ENCODE measurements at places on chromosomes 3 and 15.

- DNase-seq: no peak
Measured at GRCh38 chr3:58260733-58261132, 23.1 kb downstream of the ABHD6 start.

DNA sequence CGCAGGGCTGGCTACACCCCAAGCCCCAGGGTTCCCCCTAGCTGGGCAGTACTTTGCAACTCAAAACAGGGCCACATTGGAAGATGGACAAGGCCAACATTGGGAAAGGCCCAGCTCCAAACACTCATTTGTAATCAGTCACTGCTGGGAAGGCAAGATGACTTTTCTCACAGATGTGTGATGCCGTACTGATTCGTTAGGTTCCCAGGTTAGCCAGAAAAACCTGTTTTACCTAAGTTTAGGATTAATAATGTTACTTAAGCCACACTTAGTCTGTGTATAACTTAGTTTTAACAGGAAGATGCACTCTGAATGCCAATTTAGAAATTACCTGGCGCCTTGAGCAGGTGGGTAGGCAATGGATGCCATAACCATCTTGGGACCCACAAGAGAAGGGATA is 71.0 kb downstream of the ITGB5 start:
- DNase-seq: no peak

GRCh38 chr15:49441356-49441755 is 18.3 kb downstream of the FGF7 start:
- no peak for DNase-seq

DNA sequence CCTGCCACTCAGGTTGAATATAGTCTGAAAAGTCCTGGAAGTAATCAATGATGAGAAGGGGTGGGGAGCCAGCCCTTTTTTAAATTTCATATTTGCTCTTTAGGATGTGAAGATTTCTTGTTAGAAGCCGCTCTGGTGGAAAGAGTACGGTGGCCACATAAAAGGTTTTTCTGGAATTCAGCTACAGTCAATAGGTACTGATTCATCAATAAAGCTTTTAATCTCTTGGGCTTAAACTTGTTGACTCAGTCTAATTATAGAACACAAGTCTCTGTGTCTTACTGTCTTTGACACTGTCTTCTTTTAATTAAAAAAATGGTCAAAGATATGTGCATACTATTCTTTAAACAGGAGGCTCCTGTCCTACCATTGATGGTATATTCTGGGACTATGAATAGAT is 99.9 kb upstream of the TP63 start:
- no peak for DNase-seq

DNA sequence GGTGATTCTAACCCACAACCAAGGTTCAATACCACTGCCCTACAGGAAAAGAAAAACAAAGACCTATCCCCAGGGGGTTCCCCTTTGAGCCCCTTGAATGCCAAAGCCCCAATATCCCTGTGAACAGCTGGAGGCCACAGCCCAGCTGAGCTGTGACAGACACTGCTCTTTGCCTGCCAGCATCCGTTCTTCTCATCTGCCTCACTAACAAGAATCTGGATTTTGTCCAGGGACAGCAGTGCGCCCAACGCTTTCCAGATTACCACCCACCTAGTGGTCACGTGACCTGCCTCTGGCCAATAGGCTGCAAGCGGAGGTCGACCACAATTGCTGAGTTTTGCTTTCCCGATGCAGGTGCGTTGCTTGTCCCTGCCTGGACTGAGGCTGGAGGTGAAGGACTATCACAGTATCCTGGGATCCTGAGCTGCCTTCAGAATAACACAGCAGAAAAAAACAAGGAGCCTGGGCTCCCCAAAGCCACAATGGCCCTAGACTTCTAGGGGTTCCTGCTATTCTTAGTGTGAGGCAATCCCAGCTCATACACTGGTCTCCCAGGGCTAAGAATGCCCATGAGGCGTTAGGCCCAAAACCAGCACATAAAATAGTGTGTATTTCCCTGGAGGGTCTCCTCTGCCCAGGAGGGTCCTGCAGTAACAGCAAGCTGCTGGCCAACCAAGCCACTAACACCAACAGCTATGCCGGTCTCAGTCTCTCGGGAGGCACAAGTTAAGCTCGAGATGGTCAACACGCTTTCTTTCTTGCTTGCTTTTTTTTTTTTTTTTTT is 13.8 kb downstream of the BDH1 start:
- no peak for DNase-seq

- no peak for DNase-seq
Measured at GRCh38 chr3:194253270-194253669, 97.9 kb downstream of the CPN2 start.

GRCh38 chr3:171783626-171784025 is 26.7 kb downstream of the PLD1 start:
- DNase-seq: no peak

- DNase-seq: no peak
Measured at GRCh38 chr15:78681281-78682003, 40.4 kb upstream of the CHRNB4 start.

DNA sequence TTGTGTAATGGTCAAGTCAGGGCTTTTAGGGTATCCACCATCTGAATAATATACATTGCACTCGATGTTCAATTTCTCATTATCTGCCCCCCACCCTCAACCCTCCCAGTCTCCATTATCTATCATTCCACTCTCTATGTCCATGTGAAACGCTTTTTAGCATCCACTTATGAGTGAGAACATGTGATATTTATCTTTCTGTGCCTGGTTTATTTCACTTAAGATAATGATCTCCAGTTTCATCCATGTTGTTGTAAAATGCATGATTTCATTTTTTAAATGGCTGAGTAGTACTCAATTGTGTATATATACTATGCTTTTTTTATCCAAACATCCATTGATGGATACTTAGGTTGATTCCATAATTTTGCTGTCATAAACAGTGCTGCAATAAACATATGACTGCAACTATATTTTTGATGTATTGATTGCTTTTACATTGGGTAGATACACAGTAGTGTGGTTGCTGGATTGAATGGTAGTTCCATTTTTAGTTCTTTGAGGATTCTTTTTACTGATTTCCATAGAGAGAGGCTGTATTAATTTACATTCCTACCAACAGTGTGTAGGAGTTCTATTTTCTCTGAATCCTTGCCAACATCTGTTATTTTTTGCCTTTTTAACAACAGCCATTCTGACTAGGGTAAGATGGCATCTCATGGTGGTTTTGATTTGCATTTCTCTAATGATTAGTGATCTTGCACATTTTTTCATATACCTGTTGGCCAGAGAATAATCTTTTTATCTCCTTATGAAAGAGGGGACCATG is 332.9 kb upstream of the TGFBR2 start:
- no peak for DNase-seq

DNA sequence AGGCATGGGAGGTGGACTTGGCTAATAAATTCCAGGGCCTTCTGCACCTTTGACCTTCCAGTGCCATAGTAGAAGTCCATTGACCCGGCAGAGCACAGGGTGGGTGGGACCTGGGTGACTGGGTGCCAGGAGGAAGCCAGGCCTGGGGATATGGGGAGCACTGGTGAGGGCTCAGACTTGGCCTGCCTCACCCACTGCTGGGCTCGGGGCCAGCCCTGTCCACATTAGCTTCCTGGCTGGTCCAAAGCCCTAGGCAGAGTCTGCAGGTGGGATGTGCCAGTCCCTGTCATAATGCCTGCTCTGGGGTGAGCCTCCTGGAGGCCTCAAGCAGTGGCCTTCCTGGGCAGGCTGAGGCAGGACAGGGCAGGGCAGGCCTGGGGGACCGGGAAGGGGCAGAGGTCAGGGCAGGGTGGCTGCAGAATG is 38.1 kb upstream of the CHRNB4 start:
- no peak for DNase-seq

DNA sequence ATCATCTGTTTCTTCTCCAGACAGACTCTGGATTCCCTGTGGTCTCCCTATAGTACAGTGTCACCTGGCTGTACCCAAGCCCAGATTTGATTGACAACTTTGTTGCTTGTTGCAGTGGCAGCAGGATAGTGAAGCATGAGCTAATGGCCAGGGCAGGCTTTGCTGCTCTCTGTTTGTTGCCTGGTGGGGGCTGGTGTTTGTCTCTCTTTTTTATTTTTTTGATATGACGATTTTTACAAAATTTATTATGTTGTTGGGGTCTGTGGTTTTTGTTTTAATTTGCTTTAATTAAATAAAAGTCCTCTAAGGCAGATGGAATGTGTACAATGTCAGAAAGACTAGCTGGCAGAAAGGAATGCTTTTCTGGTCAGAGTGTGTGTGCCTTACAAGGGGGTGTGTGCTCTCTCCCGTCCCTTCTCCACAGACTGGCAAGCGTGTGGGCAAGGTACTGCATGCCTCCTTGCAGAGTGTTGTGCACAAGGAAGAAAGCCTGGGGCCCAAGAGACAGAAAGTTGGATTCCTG is 15.2 kb upstream of the CLEC3B start:
- no peak for DNase-seq

- no peak for DNase-seq
Measured at GRCh38 chr15:99873451-99873850, 140.2 kb upstream of the LYSMD4 start.

- no peak for DNase-seq
Measured at GRCh38 chr15:66505430-66505811, 295 bp downstream of the ZWILCH start.

- DNase-seq: no peak
Measured at GRCh38 chr3:119298565-119298941, 4.4 kb downstream of the ARHGAP31 start.

- no peak for DNase-seq
Measured at GRCh38 chr15:90004252-90004651, 3.1 kb downstream of the ZNF710 start.

DNA sequence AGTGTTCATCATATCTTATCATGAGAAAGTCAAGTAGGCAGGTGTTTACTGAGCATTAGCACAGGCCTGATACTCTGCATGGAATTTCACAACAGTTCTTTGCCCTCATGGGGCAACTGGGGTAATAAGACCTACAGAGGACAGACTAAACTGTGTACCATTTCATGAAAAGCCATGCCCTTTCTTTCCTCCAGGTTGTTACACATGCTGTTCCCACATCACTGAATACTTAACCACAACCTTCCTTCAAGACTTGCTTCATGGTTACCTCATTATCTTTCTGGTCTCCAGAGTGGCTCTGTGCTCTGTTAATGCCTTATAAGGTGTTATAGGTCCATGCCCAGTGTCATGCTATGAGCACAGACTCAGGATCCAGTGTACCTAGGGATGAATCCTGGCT is 28.2 kb upstream of the RSL24D1 start:
- no peak for DNase-seq

DNA sequence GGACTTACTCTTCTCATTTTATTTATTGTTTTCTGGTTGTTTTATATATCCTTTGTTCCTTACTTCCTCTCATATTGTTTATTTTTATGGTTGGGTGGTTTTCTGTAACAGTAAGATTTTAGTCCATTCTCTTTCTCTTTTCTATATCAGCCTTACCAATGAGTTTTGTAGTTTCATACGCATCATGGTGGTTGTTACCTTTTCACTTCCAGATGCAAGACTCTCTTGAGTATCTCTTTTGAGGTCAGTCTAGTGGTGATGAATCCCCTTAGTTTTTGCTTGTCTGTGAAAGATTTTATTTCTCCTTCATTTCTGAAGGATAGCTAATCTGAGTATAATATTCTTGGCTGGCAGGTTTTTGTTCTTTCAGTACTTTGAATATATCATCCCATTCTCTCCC is 57.1 kb upstream of the MFGE8 start:
- no peak for DNase-seq

DNA sequence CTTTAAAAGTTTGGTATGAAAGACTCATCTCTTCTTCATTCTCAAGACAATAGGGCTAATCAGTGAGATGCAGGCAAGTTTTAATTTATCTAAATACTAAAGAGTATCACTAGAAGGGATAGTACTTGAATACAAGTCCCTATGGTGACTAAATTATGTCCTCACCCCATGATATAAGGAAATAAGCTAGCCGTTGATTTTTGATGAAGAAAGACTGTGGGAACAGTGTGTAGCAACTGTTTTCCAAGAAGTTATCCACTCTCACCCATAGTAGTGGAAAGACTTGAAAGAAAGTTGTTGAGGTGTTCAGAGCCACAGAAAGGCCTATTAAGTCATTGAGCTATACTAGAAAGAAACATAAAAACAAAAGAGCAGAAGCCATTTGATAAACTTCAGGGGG is 36.7 kb downstream of the PIK3CA start:
- no peak for DNase-seq

DNA sequence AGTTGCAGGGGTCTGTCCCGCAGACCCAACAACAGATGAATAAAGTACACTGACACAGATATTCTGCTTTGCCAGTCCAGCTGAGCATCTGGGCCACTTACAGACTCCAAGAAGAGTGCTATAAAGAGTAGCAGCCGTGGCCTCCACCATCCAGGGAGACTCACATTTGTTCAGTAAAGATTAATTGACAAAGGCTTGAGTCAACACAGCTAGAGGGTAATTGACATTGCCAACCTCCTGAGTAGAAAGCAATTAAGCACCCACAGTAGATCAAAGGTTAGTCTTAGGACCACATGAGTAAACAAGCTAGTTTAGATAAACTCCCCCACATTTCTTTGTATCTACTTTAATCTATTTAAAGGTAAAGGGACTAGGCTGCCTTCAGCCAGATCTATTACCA is 16.3 kb upstream of the CRTC3 start:
- no peak for DNase-seq

- no peak for DNase-seq
Measured at GRCh38 chr3:15654127-15654526, 52.6 kb downstream of the BTD start.

DNA sequence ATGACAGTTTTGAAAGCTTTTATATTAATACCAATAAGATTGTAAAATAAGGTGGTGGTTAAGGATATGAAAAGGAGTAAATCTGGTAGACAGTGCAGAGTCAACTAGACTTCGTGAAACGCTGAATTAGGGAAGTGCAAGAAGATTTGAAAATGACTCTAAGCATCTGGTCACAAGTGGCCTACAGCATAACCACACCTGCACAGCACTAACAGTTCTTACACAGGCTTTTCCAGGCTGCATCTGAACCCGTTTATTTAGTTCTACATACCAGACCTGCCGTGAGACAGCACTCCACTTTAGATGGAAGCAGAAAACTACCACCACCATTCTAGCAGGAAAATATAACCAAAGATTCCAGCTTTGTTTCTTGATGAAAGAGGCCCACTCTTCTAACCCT is 1.9 kb downstream of the DMXL2 start:
- no peak for DNase-seq

GRCh38 chr3:99862208-99862607 is 44.5 kb downstream of the CMSS1 start:
- DNase-seq: no peak

GRCh38 chr3:45119824-45120358 is 26.3 kb downstream of the CDCP1 start:
- no peak for DNase-seq

DNA sequence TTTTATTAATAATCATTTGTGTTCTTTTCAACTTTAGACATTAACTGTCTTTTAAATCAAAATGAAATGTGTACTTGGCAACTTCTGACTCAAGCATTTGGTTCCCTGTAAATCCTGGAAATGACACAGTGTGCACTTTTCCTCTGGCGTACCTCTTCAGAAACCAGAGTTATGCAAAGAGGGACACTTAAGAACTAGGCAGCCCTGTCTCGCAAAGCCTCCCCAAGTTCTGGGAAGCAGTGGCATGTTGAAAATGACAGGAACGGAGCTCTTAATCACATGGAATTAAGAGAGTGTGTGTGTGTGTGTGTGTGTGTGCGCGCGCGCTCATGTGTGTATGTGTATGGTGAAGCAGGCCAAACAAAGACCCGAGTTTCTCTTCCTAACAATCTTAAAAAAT is 707.4 kb downstream of the MECOM start:
- DNase-seq: no peak
